A172 (cell line): ENCODE measurements at places on chromosomes 2 and 18.

DNA sequence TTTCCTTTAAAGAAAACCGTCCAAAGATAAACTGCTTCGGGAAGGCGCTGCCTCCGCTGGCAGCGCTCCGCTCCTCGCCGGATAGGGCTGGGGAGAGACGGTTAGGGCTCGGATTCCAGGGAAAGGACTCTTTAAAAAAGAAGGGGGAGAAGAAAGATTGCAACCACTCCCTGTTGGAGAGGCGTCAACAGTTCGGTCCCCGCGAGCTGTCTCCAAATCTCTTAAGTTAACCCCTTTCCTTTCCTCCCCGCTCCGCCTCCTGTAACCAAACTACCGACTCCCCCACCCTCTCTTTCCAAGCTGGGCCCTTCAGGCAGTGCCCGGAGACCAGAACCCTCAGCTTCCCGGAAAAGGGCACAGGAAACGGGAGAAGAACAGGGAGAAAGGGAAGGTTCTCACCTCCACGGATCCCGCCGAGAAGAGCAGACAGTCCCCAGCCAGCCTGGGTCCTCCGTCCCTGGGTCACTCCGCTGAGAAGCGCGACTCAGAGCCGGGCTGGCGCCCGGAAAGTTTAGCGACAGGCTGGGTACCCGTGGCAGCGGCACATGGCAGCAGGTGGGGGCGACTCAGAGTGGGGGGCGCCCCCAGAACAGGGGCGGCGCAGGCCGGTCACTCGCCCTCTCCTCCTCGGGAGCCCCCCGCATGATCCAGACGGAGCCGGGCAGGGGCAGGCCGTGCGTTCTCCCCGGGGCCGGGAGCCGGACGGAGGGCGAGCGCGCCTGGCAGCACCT, 675 bp downstream of the FZD5 start:
- DNase-seq, result peak; percentile 42

DNA sequence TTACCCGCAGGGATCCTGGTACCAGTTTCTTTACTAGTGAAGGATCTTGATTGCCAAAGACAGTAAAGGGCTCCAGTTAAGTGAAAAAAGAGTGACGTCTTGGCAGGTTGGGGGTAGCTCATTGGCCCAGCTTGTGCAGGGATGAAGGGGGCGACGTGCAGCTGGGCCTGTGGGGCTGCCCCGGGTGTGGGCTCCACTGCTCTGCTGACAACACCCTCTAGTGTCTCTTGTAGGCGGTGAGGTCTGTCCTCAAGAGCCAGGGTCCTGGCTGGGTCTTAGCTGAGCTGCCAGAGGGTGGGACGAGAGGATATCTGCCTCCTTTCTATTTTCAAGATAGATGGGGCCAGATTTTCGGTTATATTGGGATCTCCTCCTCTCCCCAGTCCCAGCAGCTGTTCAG, 6.1 kb downstream of the ARHGEF4 start:
- no peak for DNase-seq

DNA sequence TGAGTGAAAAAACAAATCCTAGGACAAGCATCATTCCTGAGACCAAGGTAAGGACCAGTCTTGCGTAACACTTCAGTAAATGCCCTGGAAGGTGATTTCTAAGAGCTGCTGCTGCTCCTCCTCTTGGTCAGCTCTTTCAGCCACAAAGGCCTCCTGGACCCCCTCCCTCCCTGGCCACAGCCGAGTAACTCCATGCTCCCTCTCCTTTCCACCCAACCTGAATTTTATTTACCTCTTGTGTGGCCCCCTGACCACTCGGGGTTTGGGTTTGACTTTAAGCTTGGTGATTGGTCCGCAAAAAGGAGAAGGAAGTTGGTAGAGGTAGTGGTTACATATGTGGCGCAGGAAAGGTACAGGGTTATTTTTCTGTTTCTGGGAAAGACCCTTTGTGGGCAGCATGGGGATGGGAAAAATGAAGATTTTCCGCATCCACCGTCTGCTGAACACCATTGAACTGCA, 9.2 kb downstream of the HTRA2 start:
- no peak for DNase-seq

DNA sequence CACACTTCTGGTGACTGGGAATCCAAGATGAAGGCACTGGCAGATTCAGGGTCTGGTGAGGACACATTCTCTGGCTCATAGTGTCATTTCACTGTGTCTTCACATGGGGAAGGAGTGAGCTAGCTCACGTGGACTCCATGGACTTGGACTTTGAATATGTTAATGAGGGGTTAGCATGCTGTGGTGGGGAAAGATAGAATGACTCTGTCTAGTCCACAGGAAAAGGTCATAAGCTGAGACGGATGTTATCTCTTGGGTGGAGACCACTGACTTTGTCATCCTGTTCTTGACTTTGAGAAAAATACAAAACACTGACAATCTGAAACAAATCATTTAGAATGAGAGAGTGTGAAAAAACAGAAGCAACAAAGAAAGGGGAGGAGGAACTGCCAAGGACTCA, 145.9 kb downstream of the PIK3C3 start:
- no peak for DNase-seq

DNA sequence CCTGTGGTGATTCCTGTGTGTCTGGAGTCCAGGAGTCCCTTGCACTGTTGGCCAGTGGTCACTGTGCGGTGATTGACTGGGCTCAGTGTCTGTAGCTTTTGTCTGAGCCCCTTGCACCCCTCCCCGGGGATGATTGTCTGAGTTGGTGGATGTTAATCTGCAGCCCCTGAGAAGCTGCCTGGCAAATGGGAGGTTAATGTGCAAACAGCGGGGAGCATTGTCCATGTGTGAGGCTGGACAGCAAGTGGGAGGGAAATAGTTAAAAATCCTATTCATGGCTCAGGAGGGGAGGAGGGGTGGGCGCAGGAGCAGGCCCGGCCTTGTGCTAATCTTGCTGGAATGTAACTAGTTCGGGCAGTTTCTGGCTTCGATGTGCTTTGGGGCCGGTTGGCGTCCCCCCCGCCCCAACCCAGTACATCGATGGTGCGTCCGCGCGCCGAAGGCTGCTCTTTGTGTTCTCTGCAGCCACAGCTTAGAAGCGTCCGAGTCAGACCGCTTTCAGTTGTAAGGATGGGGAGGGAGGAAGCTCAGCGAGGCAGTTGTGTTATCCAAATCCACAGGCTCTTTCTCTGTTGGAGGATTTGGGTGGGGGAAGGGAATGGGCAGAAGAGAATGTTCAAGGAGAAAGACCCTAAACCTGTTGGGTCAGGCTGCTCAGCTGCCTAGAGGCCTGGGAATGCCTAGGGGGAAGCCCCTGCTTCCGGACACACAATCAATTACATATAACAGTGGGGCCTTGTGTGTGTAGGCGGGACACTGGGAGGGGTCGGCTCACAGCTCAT, 71.8 kb downstream of the TGOLN2 start:
- no peak for DNase-seq

GRCh38 chr2:221851531-221852045, 279.5 kb upstream of the EPHA4 start:
- DNase-seq, result peak; percentile 6

- DNase-seq, result no peak
Observed at GRCh38 chr2:144785253-144785652, 265.3 kb upstream of the ZEB2 start.

DNA sequence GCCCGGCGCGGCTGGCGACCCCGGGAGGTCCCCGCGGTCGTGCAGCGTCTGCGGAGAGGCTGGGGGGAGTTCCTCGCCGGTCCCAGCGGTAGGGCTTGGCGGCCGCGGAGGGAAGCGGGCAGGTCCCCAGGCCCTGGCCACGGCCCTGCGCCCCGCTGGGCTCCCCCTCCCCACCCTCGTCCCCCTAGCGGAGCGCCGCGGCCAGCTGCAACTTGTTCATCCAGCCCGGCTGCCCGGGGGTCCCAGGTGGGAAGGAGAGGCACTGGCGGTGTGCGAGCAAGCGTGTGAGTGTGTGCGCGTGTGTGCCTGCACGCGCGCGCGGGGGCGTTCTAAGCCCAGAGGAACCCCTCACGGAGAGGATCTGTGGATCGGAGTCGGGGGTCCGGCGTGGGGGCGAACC, 1.3 kb downstream of the PTPRM start:
- DNase-seq, result no peak

GRCh38 chr2:10126632-10127026, 4.1 kb downstream of the RRM2 start:
- no peak for DNase-seq

DNA sequence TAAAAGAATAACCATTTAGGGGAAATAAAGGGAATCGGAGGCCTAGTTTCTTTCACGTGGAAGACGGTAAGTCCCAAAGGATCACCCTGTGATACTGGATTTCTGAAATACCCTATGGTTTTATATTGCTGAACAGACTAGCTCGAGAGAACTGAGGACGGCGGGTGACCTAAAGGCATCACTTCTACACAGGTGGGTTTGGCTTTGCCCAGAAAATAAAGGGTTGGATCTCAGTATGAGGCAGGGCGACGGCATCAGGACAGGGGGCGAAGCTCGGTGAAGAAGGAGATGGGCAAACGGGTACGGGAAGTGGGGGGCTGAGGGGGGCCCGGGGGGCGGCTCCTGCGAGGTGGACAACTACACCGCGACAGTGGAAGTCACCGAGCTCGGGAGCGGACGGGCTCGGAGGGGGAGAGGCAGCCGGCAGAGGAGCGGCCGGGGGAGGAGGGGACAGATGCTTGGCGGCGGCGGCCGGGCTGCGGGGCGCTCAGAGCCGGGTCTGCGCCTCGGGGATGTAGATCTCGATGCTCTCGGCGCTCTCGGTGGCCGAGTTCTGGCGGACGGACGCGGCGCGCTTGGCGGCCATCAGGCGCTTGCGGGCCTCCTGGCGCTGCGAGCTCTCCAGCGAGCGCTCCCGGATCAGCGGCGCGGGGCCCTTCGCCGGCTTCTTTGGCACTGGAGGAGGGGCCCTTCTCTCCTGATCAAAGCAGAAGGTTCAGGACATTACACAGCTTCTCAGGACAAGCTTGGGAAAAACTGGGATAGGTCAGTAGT, 48.9 kb downstream of the TGIF1 start:
- no peak for DNase-seq

- DNase-seq, result peak; percentile 46
Observed at GRCh38 chr2:229344151-229344551, 73.1 kb upstream of the PID1 start.

- DNase-seq, result no peak
Observed at GRCh38 chr2:102550151-102550550, 69.2 kb upstream of the SLC9A2 start.
